ENCODE measurements at places on chromosomes 5 and 9.

GRCh38 chr5:44665101-44665701 is 143.5 kb upstream of the MRPS30 start:
- no peaks in the 10 kb centered on the region for H3K4me1 ChIP-seq
- no peak overlapping the region for H3K27ac ChIP-seq
- peak; percentile 60 for DNase-seq
- no peaks in the 10 kb centered on the region for H3K36me3 ChIP-seq

- no peak for DNase-seq
- H3K27ac ChIP-seq, result no peak overlapping the region
- H3K27me3 ChIP-seq, result no peaks in the 10 kb centered on the region
- H3K36me3 ChIP-seq, result no peaks in the 10 kb centered on the region
- H3K4me3 ChIP-seq, result no peak overlapping the region
- H3K4me1 ChIP-seq, result no peaks in the 10 kb centered on the region
Measured at GRCh38 chr5:56026863-56027300, 32.1 kb upstream of the IL6ST start.

GRCh38 chr5:141870871-141871270 is 7.3 kb downstream of the PCDH1 start:
- H3K36me3 ChIP-seq, result peaks cover 6% of the 10 kb centered on the region
- H3K27me3 ChIP-seq, result peaks cover 4% of the 10 kb centered on the region
- H3K27ac ChIP-seq, result no peak overlapping the region
- DNase-seq, result peak; percentile 52
- H3K4me1 ChIP-seq, result peaks cover 46% of the 10 kb centered on the region

DNA sequence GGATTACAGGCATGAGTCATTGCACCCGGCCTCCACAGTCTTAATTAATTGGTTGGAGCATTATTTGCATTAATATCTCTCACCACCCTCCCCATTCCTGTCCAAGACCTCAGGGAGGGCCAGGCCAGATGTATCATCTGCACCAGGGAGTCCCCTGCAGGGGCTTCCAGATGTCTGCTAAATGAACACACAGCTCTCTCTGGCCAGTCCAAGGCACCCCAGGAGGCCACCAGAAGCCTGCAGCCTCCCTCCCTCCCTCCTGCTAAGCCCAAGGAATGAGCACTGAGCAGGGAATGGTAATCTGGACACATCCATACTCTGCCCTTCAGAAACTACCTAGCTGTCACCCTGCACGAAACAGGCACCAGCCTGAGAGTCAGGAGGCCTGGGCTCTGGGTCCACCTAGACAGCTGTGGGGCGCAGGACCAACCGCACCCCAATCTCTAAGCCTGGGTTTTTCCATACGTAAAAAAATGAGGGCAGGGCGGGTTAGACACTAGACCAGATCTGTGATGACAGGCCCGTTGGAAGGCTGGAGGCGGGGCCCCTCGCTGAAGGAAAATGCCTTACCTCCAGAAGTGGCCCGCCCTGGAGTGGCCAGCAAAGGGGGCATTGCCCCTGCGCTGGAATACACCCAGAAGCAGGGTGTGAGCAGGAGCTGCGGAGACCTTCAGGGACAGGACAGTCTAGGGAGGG is 8.3 kb downstream of the CIZ1 start:
- H3K36me3 ChIP-seq, result peaks cover 60% of the 10 kb centered on the region
- no peak for DNase-seq
- H3K27ac ChIP-seq, result no peak overlapping the region
- no peaks in the 10 kb centered on the region for H3K4me1 ChIP-seq
- no peaks in the 10 kb centered on the region for H3K27me3 ChIP-seq

- peak; percentile 71 for DNase-seq
- H3K27ac ChIP-seq, result no peak overlapping the region
- H3K4me1 ChIP-seq, result no peaks in the 10 kb centered on the region
Measured at GRCh38 chr9:86795823-86796553, 151.3 kb downstream of the GAS1 start.
